Hematopoietic multipotent progenitor cell treated with erythropoietin and hydrocortisone succinate and interleukin-3 and kit ligand, for 6 days (in vitro differentiated cells): ENCODE measurements at places on chromosomes 4 and X.

- DNase-seq: no peak
These were observed 99.7 kb downstream of the ATXN3L start for GRCh38 chrX:13219991-13220764.

GRCh38 chr4:106329041-106329618 lies 12.8 kb downstream of the AIMP1 start:
- DNase-seq: peak; percentile 71

GRCh38 chr4:140315019-140315418 lies 58.4 kb upstream of the SCOC start:
- no peak for DNase-seq

GRCh38 chr4:74230902-74231499 lies 73.1 kb downstream of the MTHFD2L start:
- DNase-seq: peak; percentile 83

DNA sequence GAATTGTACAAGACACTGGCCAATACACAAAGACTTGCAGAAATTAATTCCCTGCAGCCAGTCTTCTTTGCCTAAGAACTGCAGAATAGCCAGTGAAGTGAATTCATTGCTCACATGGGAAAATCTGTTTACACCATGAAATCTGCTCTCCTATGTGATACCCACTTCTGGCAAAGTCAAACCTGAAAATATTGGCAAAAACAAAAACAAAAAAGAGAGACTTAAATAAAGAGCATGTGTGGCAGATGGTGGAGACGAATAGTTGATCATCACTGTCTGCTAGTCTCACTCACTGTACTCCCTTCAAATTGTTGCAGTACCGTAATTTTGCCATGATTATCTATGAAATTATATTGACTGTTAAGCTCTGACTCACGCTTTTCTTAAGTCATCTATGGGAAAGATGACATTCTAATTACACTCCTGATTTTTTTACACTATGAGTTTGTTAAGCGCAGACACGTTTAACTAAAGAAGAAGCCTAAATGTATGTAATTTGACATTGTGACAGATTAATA lies 406.8 kb downstream of the PCDH7 start:
- DNase-seq: no peak

DNA sequence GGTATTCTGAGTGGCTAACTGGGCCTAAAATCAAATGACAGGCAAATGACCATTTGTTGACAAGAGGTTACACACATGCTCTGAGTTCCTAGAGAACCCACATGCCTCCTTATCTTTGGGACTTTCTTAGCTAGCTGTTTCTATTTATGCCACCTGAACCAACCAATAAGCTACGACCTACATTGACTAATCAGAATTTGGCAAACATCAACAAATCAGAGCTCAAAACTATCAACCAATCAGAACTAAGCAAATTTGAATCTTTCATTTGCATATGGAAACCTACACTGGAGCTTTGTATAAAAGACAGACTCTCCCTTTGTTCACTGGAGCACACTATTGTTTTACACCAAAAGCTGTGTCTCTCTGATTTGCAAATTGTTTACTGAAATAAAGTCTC lies 192.0 kb downstream of the CXXC4 start:
- no peak for DNase-seq

DNA sequence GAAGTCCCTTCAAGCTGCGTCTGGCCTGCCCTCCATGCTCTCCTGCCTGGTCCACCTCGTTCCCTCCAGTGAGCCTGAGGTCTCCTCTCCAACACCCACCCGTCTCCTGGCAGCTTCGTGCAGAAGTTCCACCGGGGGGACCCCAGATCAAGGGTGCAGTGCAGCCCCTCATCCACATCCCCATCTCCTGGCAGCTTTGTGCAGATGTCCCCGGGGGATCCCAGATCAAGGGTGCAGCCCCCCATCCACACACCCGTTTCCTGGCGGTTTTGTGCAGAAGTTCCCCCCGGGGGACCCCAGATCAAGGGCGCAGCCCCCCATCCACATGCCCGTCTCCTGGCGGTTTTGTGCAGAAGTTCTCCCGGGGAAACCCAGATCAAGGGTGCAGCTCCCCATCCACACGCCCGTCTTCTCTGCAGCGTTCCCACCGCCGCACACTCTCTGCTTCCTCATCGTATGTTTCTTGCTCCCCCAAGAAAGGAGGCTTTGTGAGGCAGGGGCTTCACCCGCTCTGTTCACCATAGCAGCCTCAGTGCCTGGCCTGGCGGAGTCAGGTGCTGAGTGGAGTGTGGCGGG lies 35.7 kb downstream of the PIGG start:
- DNase-seq: no peak

GRCh38 chr4:176627916-176628315 lies 164.8 kb downstream of the VEGFC start:
- DNase-seq: no peak

GRCh38 chrX:78102091-78102490 lies 2.0 kb upstream of the PGK1 start:
- no peak for DNase-seq

- no peak for DNase-seq
These were observed 188.3 kb downstream of the RASL11B start for GRCh38 chr4:53050361-53050774.

DNA sequence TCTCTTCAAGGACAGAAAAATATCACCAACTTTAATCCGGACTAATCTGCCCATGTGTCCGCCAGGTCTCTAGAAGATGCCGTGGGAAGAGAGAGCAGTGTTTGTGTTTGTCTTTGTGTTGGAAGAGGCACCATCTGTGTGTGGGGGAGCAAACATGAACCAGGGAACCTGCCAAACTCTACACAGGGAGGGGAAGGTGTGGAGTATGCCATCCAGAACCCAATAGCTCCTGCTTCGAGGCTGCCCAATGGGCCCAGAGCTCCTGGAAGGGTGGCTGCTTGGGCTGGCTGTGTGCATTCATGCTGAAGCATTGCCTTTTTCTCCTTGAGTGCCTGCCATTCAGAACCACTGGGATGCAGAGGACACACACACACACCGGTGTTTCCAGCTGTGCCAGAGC lies 536.2 kb downstream of the MID1IP1 start:
- DNase-seq: no peak

- DNase-seq: no peak
These were observed 52.7 kb downstream of the ACOX3 start for GRCh38 chr4:8387615-8388527.

- DNase-seq: no peak
These were observed 37.8 kb downstream of the ABCB7 start for GRCh38 chrX:75118296-75118695.

DNA sequence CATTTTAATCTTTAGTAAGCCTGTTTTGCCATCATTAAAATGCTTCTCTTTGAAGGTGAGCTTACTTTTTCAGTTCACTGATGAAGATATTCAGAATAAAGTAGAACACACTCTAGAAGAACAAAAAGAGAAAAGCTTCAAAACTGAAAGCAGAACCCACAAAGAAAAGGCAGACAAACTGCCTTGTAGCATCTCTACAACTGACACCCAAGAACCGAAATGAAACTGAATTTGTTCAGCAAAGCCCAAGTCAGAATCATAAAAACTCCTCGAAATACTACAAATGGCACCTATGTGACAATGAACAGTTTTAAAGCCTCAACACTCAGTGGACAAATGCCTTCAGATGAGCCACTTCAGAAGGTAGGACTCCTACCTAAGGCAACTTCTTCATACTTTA lies 83.6 kb downstream of the MAML3 start:
- DNase-seq: no peak

DNA sequence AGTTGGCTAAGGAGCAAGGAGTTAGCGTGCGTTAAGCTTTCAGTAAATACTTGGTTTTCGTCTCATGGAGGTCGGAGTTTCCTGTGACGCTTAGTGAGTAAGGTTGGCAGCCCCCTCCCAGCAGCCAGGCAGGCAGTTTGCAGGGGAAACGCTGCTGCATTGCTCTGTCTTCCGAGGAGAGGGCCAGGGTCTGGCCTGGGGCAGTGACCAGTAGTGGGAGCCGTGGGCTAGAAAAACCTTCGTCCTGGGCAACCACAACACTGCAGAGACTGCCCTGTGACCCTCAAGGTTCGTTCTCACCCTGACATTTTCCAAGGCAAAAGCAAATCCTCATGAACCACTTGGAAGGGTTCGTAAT lies 432 bp downstream of the TMEM175 start:
- no peak for DNase-seq

- DNase-seq: peak; percentile 48
These were observed 5.4 kb upstream of the TBC1D1 start for GRCh38 chr4:37885496-37885895.

- DNase-seq: no peak
These were observed 666.4 kb upstream of the NR3C2 start for GRCh38 chr4:149108626-149109025.

GRCh38 chrX:85993539-85994197 lies 53.7 kb downstream of the CHM start:
- DNase-seq: peak; percentile 7

- DNase-seq: no peak
These were observed 215.9 kb downstream of the GUCY2F start for GRCh38 chrX:109266034-109266433.

- peak; percentile 3 for DNase-seq
These were observed 473 bp upstream of the BCLAF3 start for GRCh38 chrX:19991350-19991718.

DNA sequence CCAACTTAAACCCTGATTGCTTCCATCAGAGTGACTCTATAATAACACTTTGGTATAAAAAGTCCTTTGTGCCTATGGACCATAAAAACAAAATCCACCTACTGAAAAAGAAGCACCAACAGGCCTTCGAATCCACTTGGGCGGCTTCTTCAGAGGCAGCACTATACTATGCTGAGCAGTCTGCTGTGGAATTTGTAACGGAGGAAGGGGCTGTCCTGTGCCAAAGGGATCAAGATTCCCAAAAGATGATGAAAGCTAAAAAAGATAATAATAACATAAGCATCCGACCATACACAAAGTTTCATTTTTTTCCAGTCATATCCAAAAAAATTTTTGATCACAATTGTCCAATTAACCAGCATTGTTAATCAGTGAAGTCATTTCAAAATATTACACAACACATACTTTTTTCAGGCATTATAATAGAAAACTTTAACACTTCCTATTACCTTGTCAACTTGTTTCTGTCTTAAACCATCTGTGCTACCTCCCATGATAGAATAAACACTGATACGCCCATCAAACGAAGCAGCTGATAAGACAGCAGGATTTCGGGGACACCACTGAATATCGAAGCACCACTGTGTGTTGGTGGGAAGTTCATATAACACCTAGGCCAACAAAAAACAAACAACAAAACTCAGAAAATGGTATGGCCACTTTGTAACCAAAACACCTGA lies 24.1 kb downstream of the SEC31A start:
- DNase-seq: no peak

DNA sequence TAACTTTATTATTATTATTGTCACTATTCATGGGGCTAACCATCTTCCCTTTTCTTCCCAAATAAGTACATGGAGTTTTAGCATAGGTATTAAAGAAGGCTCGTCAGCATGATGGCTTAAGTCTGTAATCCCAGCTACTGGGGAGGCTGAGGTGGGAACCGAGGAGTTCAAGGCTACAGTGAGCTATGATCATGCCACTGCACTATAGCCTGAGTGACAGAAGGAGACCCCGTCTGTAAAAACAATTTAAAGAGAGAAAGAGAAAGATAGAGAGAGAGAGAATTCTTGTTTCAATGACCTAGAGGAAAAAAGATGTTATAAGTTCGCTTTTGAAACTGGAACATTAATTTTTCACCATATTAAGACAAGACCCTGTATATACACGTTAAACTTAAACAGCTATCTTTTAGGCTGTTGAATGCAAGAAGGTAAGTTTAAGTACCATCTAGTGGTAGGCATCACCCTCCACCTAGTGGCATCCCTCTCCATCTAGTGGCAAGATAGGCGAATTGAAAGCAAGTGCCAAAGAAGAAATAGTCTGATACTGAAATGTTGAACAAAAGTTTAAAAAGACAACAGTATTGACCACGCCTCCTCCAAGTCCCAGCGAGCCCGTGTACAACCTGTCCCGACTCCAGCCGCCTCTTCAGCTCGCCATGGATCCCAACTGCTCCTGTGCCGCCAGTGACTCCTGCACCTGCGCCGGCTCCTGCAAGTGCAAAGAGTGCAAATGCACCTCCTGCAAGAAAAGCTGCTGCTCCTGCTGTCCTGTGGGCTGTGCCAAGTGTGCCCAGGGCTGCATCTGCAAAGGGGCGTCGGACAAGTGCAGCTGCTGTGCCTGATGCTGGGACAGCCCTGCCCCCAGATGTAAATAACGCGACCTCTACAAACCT lies 26.0 kb upstream of the YTHDC1 start:
- peak; percentile 90 for DNase-seq

DNA sequence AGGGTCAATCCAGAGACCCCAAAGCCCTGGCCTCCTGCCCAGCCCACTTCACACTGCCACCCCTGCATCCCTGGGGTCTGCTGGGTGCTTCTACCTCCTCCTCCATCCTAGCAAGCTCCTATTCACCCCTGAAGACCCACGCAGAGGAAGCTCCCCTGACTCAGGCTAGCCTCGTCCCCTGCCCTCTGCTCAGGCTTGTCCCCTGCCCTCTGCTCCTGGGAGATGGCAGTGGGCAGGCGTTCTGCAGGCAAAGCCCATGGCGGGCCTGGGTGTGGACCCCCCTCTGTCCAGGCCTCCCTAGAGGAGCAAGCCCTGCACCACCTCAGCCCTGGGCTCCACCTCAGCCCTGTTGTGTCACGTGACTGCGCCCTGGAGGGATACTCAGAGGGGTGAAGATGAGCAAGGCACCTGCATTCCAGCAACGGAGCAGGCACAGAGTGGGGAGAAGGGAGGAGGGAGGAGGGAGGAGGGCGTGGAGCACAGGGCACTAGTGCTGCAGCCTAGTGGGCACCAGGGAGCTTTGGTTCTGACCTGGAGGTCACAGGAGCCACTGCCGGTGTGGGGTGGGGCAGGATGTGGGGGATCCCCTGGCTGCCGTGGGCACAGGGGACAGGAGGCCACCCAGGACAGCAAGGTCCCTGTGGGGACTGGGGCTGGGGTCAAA lies 27.6 kb upstream of the FGFR3 start:
- DNase-seq: no peak

DNA sequence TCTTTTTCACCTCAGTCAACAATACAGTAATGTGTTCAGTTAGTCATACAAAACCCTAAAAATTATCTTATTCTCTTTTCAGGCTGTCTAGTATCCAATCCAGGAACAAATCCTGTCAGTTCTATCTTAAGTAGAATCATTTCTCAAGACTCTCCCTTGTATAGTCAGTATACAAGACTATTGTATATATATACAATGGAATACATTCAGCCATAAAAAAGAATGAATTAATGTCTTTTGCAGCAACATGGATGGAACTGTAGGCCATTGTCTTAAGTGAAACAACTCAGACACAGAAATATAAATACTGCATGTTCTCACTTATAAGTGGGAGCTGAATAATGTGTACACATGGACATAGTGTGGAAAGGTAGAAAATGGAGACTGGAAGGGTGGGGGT lies 501.2 kb upstream of the ATOH1 start:
- no peak for DNase-seq

- no peak for DNase-seq
These were observed 90.2 kb upstream of the SLITRK2 start for GRCh38 chrX:145727476-145727875.

GRCh38 chr4:155657169-155657568 lies 9.5 kb upstream of the GUCY1A1 start:
- DNase-seq: no peak

DNA sequence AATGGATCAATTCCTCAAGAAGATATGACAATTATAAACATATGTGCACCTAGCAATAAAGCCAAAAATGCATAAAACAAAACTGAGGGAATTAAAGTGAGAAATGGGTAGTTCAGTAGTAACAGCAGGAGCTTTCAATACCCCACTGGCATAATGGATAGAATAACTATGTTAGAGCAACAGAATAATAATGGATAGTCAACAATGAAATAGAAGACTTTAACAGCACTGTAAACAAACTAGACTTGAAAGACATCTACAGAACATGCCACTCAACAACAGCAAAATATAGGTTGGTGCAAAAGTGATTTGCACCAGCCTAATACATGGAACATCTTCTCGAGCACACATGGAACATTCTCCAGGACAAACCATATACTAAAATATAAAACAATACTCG lies 20.0 kb upstream of the MBNL3 start:
- DNase-seq: no peak
